Hepatocyte (in vitro differentiated cells): ENCODE measurements at places on chromosomes 13 and 19. TPM values are rescaled to one million over a fixed set of nuclear protein-coding genes. Genes with fewer than 3 reads are reported as not detected.

Gene CYP2S1
- polyA plus RNA-seq = 23.7 and 26.0 TPM in 2 replicates

Gene CEACAM7
- not detected in 2 replicates for polyA plus RNA-seq

Gene TNFSF9
- 3.8 and 9.2 TPM in 2 replicates for polyA plus RNA-seq

Gene NACC1
- 9.7 and 11.1 TPM in 2 replicates for polyA plus RNA-seq

Gene GRIN3B
- 0.48 and 0.49 TPM in 2 replicates for polyA plus RNA-seq

- no peak for DNase-seq
Measured at GRCh38 chr19:4981681-4981958, 12.7 kb downstream of the KDM4B start.

GRCh38 chr13:111165241-111166010, 50.3 kb downstream of the ARHGEF7 start:
- DNase-seq = no peak

DNA sequence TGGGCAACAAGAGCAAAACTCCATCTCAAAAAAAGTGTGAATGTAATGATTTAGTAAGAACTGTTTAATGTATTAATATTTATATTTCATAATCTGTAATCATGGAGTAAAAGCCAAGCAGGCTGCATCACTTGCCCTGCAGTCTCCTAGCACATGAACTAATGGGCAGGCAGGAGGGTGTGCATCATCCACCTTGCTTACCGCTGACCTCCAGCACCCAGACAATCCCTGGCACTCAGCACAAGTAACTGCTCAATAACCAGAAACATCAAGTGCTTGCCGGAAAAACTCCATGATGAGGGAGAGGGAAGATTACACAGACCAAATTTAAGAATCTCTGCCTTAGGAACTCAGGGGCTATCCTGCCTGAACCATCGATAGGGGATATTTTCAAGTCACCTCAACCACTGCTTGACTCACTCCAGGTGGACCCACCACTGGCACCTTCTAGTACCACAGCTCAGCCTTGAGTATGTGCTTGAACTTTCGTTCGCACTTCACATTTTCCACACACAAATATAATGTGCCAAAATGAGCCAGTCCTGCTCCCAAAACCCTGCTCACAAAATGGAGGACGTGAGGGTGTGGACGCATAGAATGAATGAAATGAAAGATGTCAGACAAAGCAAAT, 18.6 kb downstream of the BRD4 start:
- DNase-seq = no peak

- DNase-seq = no peak
Measured at GRCh38 chr13:34176633-34177032, 358.7 kb downstream of the RFC3 start.

DNA sequence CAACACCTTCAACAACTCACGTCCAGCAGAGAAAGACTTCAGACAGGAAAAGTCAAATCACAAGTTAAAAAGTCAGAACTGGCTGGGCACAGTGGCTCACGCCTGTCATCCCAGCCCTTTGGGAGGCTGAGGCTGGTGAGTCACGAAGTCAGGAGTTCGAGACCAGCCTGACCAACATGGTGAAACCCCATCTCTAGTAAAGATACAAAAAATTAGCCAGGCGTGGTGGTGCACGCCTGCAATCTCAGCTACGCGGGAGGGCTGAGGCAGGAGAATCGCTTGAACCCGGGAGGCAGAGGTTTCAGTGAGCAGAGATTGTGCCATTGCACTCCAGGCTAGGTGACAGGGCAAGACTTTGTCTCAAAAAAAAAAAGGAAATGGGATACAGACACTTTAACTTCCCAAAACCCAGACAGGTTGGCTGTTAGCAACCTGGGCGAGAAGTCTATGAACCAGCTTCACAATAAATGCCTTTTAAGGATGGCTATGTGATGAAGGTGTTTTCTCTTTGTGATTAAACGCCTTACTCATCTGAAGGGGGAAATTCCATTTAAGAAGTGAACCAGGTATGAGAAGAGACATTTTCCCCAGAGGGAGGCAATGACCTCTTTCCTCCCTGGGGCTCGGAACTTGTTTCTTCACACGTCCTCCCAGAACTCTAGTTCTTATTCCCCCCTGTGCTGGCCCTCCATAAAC, 80.4 kb downstream of the INSR start:
- DNase-seq = no peak

GRCh38 chr13:106503730-106504453, 31.6 kb downstream of the EFNB2 start:
- no peak for DNase-seq

DNA sequence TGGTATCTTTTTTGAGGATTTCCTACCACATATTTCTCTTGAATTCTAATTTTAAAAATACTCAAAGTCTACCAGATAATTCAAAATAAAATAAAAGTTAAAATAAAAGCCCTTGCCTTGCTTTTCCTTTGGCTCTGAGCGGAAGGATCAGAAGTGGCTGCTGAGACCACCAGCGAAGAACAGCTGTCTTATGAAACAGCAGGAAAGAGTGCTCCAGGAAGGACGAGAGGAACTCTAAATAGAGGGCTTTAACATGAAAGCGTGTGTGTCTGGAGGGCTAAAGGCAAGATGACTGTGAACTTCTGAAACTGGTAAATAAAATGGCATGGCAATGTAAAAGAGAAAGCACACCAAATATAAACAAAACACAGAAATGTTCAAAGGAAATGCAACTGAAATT, 521.5 kb upstream of the SPRY2 start:
- DNase-seq = no peak
